ENCODE measurements at places on chromosomes 16 and 17.

DNA sequence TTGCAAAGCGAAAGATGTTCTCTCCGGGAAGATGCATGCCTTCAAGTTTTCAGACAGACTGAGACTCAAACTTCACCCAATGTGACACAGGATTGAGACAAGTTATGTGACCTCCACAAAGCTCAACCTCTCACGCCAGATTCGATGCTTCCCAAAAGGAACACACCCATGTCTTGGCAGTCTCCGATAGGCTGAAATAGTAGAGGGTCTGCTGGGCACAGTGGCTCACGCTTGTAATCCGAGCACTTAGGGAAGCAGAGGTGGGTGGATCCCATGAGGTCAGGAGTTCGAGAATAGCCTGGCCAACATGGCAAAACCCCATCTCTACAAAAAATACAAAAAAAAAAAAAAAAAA, 22.1 kb downstream of the ZFHX3 start:
- H3K4me1 ChIP-seq: peaks cover 48% of the 10 kb centered on the region
- H3K27ac ChIP-seq: peak overlapping the region; percentile 23
- H3K4me3 ChIP-seq: no peak overlapping the region
- no peak for DNase-seq

DNA sequence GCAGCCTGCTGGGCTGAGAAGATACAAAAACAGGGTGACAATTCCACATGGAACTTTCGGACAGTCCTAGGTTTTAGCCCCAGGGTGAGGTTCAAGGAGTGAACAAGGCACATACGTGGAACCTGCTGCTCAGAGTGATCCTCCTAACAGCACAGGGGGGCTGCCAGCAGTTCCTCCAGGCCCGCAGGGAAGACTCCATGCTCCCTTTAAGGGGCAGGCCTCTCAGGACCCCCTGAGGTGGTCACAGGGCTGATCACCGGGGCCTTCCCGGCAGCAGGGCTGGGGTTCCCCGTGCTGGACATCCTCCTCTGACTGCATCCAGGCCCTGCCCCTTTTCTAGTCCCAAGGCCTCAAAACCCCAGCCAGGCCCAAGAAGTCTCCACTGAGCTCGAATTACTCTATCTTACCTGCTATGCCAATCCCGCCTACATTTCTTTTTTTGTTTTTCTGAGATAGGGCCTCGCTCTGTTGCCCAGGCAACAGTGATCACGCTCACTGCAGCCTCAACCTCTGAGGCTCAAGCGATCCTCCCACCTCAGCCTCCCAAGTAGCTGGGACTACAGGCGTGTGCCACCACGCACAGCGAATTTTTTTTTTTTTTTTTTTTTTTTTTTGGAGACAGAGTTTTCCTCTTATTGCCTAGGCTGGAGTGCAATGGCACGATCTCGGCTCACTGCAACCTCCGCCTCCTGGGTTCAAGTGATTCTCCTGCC, 10.4 kb downstream of the CANT1 start:
- peaks cover 11% of the 10 kb centered on the region for H3K36me3 ChIP-seq
- H3K4me1 ChIP-seq: peaks cover 8% of the 10 kb centered on the region
- H3K27me3 ChIP-seq: no peaks in the 10 kb centered on the region
- no peak overlapping the region for H3K27ac ChIP-seq

DNA sequence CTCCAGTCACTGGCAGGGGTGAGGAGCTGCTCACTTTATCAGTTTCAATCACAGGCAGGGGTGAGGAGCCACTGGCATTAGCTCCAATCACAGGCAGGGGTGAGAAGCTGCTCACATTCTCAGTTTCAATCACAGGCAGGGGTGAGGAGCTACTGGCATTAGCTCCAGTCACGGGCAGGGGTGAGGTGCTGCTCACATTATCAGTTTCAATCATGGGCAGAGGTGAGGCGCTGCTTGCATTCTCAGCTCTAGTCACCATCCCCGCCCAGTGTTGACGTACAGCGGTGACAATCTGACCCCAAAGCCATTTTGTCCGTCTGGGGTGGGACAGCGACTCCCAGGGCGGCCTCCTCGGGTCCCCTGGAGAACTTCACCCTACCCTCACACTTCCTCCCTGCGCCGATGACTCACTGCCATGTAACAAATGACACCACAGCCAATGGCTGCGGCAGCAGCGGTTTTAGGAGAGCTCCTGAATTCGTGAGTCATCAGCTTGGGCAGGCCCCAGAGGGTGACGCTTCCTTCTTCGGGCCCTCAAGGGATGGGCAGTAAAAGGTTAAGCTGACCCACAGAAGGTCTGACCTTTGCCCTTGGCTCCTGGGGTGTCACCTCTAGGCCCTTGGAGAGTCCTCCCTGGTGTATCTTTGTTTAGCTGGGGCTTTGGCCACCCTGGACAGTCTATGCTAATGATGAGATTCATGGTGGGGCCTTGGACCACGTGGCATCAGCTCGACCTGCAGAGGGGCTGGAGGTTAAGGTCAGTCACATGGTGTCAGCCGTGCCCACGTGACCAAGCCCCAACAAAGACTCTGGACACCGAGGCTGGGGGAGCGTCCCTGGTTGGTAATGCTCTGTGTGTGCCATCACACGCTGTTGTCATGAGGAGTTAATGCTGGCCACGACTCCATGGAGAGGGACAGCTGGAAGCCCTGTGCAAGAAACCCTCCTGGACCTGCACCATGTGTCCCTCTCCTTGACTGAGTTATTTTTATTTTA, 171.7 kb downstream of the C16orf95 start:
- no peaks in the 10 kb centered on the region for H3K4me1 ChIP-seq
- no peaks in the 10 kb centered on the region for H3K27me3 ChIP-seq

DNA sequence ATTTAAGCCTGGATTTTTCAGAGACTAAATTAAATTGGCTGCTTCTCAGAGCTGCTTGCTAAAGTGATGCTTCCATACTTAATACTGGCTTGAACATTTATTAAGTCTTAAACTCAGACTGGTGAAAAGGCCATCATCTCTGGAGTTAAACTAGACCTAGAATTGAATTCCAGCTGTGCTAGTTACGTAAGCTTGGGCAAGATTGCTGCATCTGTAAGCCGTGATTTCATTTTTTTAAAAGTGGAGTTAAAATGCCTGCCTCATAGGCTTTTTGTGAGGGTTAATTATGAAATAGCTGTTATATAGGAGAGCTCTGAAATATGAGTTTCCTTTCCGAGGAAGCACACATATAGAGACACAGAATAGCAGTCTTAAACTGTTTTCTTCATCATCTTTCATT, 84.7 kb downstream of the VAT1L start:
- H3K4me3 ChIP-seq: no peak overlapping the region
- no peaks in the 10 kb centered on the region for H3K36me3 ChIP-seq
- no peaks in the 10 kb centered on the region for H3K4me1 ChIP-seq
- no peak for DNase-seq

GRCh38 chr16:87832741-87833502, 36.4 kb downstream of the SLC7A5 start:
- H3K27me3 ChIP-seq: no peaks in the 10 kb centered on the region
- no peak overlapping the region for H3K4me3 ChIP-seq
- H3K36me3 ChIP-seq: no peaks in the 10 kb centered on the region
- H3K4me1 ChIP-seq: no peaks in the 10 kb centered on the region
- DNase-seq: no peak
- no peak overlapping the region for H3K27ac ChIP-seq

GRCh38 chr17:43791589-43791988, 11.4 kb downstream of the CFAP97D1 start:
- H3K27ac ChIP-seq: no peak overlapping the region
- no peaks in the 10 kb centered on the region for H3K4me1 ChIP-seq
- H3K4me3 ChIP-seq: no peak overlapping the region
- DNase-seq: no peak
- H3K27me3 ChIP-seq: no peaks in the 10 kb centered on the region
